Stimulated activated naive CD8-positive, alpha-beta T cell treated with anti-CD3 and anti-CD28 coated beads, Interleukin-15, amount 100 ng/mL, for 72 hours (primary cell): ENCODE measurements at places on chromosomes 7 and 10.

DNA sequence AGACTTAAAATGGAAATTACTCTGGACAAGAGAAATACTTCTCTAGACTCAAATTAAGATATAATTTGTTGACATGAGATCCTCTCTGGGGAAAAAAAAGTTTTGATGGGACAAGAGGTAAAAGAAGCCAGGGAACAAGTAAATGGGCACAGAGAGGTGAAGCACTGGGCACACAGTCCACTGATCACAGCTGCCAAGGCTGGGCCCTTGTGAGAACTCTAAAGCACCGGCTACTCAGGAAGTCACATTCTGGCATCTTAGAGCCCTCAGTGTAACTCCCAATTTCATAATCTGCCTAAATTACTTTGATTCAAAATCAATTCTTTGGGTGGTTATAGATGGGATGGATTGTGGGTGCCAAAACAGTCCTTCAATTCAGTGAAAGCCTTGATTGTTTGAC lies 123.2 kb upstream of the CACNA2D1 start:
- no peak for DNase-seq

DNA sequence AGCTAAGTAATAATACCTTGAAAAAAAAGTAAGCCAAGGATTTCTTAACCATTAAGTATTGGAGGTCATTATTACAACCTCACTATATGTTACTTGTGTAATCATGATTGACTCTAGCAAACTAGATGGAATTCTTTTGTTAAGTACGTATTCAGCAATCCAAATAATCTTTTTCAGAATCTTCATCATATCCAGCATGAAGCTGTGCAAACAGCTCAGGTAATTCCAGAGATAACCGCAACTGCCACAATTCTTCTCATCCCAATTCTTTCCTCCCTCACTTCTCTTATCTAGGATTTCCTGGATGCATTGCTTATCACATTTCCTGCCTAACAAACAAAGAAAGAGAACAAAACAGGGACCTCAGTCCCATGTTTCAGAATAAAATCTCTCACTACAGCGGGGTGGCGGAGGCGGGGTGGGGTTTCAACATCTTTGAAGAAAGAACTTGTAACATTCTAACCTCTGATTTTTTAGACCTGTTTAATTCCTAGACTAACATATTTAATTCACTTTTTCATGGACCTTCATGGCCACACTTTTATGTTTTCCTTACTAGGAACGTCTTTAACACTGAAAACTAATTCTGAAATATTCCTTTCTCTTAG lies 156.5 kb downstream of the POM121L12 start:
- DNase-seq = no peak

DNA sequence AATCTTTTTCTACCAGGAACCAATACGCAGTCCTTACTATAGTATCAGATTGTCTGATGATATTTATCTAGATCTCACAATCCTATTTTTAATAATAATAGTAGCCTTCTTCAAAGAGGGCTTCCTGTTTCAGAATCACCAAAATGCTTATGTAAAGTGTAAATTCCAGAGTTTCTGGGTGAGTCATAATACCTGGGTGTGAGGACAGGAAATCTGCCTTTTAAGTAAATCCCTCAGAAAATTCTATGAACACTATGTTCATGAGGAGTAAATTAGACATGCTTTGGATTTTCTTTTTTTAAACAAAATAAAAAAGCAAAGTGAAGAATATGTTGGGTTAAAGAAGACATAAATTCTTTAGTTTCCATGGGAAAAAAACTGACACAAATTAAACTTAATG lies 20.5 kb downstream of the DKK1 start:
- no peak for DNase-seq

DNA sequence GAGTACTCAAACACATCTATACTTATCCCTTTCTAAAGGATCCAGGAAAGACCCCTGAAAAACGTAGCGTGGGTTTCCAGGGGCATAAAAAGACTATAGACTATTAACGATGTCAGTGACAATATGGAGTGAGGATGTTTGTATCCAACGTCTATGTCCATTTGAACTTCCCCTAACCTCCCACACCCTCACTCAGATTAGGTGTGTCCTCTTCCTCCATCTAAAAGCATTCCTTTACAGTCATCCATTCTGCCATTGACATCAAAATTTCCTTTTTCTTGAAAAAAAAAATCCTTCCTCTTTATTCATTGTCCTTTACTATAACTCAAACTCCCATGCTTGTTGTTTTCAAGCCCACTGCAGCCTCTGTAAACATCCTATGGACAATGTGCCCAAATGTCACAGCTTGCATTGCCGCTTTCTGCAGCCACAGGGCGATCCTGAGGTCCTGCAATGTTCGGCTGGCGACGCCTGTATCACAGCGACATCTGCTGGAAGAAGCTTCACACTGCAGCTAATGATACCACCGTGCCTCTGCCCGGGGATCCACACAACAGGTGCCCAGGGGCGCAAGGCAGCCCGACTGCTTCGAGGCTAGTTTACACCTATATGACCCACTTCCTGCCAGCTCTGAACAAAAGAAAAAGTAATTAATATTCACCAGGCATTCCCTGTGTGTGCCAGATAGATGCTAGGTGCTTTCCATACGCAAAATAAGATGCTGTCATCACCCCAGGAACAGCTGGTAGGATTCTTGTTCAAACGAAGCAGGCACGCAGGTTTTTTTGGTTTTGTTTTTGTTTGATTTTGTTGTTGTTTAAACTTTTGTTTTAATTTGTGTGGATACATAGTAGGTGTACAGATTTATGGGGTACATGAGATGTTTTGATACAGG lies 267.9 kb upstream of the GHITM start:
- DNase-seq = peak; percentile 59

DNA sequence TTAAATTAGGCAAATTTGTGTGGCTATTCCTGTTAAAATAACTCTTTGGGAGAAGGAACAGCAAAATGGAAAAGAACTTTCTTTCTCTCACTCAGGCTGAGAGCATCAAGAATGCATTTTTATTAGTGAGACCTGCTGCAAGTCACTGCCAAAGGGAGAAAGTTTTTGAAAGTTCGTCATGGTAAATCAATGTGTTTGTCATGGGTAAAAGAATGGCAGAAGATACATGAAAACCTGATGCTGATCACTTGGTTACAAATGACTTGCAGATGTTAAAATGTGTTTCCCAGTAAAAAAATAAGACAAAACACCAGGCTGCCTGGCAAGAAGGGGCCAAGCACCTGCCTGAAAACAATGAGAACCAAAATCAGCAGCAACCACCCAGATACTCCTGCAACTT lies 484.7 kb upstream of the NRP1 start:
- no peak for DNase-seq

DNA sequence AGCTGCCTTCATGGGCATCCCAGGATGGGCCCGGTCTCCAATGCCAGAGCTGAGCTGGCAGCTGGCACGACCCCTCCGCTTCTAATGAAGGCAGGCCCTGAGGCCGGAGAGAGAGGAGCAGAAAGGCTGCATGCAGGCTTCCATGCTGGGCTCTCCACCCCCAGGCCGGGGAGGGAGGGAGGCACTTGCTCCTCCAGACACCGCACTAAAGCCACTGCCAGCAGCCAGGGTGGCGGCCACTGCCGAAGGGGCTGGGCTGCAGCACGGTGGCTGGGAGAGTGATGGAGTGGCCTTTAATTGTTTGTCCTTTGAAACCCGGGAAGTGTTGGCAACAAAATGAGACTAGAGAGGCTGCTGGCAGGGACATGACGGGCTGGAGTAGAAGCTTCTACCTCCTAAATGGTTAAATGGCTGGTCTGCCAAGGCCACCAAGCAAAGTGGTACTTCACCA lies 236.5 kb downstream of the SKAP2 start:
- no peak for DNase-seq

GRCh38 chr10:37975401-37975991 lies 951 bp downstream of the ZNF25 start:
- peak; percentile 3 for DNase-seq

DNA sequence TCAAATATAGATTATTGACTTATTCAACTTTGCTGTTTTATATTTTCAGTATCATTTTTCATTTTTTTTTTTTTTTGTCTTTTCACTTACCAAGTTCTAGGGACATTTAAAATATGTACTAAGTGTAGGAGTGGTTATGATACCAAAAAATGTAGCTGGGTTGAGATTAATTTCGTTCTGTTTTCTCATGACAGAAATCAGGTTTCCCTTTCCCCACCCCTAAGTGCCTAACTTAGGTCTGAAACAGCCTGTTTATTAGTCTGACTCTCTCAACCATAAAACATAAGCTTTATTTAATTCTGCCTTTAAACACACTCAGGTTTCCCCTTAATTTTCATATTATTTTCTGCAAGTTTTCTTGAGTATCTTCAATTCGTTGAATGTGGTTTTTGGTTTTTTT lies 22.1 kb downstream of the TMEM106B start:
- DNase-seq = no peak

- no peak for DNase-seq
These were observed 118.4 kb upstream of the PDLIM1 start for GRCh38 chr10:95408983-95409873.
